ENCODE measurements at places on chromosomes 16 and 17.
A peak's percentile ranks its signal among the peaks of the same experiment; 100 is the strongest.

DNA sequence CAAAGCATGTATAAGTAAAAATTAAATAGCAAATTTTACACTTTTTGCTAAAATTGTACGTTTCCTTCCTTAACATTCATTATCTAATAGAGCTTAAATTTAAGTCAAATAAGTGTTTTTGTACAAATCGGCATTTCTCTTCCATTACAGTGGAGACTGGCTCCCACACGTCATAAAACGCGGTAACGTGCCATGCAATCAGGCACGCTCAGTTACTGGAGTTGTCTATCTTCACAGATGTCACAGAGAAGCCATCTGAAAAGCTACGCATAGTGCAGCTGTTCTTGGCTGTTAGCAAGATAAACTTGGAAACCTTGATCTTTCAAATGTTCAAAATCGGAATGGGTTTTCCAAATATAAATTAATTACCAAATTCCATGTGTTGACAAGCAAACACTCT, 165.3 kb downstream of the STX8 start:
- DNase-seq, result no peak

DNA sequence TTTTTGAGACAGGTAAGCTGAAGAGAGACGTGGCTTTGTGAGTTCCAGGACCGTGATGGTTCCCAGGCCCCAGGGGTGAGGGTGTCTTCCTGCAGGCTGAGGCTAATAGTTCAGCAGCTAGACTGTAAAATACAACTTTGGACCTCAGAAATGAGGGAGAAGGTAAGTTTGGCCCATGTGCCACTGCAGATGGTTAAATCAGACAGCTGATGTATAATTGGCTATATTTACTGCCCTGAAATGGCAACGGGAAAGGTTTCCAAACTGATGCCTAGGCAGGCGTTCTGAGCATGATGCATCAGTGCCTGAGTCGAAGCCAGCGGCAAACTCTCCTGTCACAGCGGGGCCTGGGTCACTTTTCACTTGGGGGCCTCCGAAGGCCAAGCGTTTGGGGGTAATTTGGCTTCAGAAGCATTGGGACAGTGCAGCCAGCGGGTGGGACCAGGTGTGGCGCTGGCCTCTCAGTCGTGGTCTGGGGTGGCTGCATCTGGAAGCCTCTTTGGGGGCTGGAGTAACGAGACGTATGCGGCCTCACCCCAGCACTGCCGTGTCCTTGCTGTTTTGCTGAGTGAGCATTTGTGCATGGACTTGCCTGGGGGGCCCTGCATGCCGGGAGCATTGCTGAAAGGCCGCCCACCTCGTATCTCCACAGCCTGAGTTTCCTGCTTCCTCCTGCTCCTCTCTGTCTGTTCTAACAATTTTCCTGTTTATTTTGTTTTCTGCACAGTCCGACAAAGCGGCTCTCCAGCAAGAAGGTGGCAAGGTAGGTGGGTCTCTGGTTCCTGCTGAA, 31.2 kb upstream of the CAPN15 start:
- no peak for DNase-seq

DNA sequence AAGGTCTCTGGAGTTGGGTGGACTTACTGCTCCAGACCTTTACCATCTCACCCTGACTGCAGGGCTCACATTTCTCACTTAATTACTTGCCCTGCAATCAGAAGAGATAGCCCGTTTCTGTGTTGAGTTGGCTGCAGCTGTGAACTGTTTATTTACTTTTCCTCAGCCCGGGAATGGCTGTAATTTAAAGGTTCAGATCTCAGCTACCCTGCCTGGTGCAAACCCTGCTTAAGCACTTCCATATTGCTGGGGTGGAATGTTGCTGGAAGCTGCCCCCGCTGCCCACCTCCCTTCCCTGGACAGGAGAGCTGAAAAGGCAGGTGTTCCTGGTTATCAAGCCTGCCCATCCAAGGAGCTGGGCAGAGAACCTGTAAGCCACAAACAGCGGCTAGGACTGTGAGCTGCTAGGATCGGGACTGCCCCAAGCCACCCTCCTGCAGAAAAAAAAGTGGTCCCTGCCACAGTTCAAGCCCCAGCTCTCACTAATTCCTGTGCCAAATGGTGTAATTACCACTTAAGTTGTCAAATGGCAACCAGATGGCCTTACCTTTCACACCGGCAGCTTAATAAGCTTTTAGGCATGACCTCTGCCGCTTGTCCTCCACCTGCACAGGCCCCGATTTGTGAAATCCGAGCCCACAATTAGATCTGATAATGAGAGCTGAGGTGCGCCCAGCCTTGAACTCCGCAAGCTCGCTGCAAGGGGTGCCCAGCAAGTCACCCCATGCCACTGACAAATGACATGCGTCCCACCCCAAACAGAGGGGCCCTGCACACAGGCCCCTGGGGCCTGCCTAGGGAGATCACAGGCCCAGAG, 269.8 kb downstream of the C16orf95 start:
- DNase-seq, result no peak

- no peak for DNase-seq
Observed at GRCh38 chr16:57185446-57185944, 344 bp downstream of the PSME3IP1 start.

GRCh38 chr17:17684906-17685774, 3.9 kb downstream of the RAI1 start:
- no peak for DNase-seq

- no peak for DNase-seq
Observed at GRCh38 chr16:11334831-11335404, 10.3 kb upstream of the RMI2 start.

DNA sequence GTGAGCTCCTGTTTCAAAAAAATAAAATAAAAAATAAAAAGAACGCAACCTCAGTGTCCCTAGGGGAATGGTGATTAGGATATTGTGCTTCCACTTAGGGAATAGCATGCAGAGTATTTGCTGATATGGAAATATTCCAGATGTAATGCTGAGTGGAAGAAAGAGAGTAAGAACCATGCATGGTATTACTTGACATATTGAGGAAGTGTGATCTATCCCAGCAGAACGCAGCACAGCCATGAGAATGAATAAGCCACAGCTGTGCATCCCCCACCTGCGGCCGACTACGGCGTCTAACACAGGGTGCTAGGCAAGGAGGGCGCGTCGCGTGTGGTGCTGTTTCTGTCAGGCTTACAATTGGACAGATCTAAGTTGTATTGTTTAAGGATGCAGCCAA, 49.5 kb downstream of the FOXK2 start:
- no peak for DNase-seq

GRCh38 chr17:79042421-79043190, 18.6 kb downstream of the C1QTNF1 start:
- DNase-seq, result peak; percentile 90

GRCh38 chr17:82372249-82373071, 895 bp downstream of the UTS2R start:
- no peak for DNase-seq

DNA sequence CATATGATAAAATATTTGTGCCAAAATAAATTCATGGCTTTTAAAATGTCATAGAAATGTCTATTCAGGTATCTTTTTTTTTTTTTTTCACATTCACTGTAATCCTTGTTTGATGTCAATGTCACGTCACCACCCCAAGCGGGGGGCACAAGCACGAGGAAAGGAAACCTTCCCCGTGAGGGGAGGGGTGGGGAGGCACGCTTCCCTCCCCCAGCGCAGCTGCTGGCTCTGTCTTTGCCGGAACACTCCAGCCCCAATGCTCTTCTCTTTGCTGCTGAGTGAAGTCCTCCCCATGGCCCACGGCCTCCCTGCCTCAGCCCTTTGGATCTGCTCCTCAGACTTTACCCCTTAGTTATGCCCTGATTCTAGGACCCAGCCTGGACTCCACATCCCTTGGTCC, 1.5 kb downstream of the SLC35G3 start:
- no peak for DNase-seq

GRCh38 chr17:983921-984320, 4.3 kb upstream of the NXN start:
- no peak for DNase-seq

DNA sequence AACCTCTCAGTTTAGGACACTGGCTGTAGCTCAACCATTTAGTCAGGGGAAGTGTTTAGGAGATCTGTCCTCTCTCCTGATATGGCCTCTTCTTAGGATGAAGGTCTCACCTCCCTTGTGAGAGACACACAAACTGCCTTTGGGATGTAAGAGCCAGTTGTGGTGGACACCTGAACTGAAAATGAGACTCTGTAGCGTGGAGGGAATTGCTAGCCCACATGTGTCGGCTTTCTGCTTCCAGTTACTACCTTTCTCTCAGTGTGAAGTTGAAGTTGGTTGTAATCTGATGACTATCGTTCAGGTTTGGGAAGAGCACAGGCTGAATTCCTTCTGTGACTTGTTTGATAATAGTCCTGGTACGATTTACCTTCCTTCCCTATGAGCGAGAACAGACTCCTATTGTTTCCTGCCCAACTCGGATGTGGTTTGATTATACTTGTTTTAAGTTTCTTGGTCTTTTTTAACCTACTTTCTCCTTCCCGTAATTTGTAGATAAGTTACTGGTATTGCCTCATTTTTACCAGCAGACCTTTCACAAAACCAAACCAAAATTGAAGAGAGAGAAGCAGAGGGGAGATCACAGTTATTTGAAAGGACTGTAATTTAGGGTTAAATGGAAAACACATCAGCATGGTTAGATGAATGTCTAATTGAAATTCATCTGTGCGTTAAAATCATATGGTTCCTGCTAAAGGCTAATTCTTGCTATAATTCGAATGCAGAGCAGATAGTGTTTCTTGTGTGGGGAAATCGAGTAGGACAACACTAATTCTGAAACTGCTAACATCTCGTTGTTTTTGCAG, 43.2 kb downstream of the CLEC16A start:
- no peak for DNase-seq

- no peak for DNase-seq
Observed at GRCh38 chr16:87583453-87584131, 18.7 kb upstream of the JPH3 start.

- DNase-seq, result no peak
Observed at GRCh38 chr16:55133654-55134053, 190.3 kb upstream of the IRX6 start.

DNA sequence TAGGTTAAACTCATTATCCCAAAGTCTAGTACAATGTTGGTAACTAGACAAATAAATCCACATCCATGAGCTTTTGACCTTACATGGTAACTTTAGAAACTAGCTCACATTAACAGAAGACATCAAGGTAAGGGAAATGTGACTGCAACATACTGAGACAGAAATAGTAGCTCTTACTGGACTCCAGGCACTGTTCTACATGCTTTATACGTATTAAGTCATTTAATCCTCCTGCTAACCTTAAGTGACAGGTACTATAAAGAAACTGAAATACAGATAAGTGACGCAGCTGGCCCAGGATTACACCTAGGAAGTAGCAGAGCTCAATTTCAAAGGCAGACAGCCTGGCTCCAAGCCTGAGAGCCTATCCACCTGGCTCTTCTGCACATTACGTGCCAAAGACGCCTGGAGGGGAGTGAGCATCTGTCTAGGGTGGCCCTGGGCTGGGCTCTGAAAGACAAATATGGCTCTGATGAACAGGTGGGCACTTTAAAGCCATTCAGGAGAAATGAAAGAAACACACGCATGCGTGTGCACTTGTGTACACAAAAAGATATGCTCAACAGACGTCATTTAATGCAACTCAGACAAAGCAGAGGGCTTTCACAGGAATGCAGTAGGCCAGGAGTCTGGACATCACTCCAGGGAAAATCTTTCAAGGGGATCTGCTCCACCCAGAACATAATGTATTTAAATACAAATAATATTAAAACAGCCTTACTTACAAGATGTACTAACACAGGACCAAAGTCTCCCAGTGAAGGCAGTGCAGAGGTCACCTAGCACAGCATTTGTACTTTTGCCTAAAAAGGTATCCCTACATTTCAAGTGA, 4.4 kb downstream of the ZC3H7A start:
- peak; percentile 44 for DNase-seq

DNA sequence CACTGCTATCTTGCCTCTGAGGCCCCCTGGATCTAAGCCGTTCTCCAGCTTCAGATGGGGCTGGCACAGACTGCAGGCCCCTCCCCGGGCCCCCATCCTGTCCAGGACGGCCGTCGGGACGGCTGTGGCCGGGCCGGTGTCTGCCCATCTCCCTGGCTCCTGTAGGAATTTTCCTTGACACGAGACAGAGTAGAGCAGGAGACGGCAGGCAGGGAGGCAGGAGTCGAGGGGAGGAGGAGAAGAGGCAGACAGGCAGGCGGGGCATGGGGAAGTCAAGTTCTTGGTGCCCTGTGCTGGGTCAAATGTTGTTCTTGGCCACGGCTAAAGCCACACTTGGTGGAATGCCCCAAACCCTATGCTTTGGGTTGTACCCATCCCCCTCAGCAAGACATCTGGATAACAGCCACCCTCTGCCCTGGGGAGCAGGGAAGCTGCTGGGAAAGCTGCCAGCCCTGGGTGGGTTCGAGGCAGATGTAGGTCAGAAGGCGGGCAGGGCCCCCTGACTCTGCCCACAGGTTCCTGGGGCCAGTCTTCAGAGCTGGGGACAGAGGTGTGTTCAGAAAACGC, 4.0 kb downstream of the C1QTNF1 start:
- DNase-seq, result no peak

DNA sequence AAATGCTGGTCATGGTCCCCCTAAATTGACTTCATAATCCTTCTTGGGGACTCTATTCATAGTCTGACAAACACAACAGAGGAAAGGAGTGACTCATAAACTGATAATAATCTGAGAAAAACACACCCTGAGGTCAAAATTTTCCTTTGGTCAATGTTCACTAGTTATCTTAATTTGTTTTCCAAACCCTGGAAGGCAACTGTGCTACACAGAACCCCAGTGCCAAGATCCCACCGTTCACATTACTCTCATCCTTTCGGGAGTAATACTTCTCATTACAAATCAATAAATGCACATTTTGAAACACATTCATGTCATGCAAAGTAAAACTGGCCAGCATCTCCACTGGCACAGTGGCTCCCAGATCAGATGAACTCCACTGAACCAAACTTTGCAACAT, 23.2 kb downstream of the COIL start:
- no peak for DNase-seq

- no peak for DNase-seq
Observed at GRCh38 chr17:50634224-50634914, at the start of gene ABCC3. TSS of gene ABCC3 (plus strand) at chr17:50634881. CDS start at chr17:50634937, 56 bp downstream.

- DNase-seq, result no peak
Observed at GRCh38 chr16:56298948-56299596, 107.8 kb downstream of the GNAO1 start.
